ENCODE measurements at places on chromosomes 11 and 22.
A peak's percentile ranks its signal among the peaks of the same experiment; 100 is the strongest.

GRCh38 chr11:113681282-113681681 lies 24.8 kb downstream of the TMPRSS5 start:
- no peak for DNase-seq

DNA sequence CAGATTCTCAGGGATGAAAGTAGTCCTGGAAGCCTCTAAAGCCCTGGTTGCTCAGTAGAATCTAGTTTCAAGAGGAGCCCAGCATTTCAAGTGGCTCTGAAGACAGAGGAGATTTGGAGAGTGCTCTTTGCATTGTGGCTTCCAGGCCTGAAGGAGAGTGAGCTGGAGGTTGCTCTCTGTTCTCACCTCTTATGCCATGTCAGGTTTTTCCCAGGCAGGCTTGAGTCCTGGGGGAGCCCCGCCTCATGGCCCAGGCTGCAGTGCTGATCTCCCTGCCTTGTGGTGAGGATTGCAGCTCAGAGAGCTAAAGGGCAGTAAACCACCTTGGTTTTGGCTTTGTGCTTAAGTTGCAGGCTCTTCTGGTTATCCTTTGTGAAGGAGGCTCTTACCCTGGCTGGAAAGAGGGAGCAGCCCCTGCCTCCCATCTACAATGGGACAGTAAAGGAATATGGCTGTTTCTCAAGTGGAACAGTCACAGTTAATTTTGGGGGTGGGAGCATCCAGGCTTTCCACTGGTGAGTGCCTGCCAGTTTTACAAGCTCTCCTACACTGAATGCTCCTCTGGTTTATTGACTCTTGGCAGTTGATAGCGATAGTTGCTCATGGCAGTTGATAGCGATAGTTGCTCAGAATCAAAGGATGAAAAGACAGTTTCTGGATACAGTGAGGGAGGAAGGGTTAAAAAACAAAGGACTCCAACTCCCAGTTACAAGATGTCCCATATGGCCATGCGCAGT lies 32.6 kb downstream of the RCOR2 start:
- DNase-seq = no peak

DNA sequence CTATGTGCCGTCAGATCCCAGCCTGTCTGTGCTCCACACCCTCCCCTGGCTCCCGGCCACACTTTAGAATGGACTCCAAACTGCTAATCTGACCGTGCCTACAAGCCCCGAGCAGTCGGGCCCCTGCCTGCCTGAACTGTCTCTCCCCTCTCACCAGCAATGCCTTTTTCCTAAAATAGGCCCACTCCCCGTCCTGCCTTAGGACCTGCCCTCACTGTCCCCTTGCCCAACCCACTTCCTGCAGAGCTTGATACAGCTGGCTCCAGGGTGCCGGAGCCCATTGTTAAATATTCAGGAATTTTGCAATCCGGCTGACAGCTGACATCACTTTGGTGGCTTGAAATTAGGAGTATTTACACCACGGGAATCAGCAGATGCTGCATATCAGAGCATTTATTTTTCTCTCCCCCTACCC lies 21.4 kb downstream of the MN1 start:
- DNase-seq = no peak

- no peak for DNase-seq
Observed at GRCh38 chr11:76944225-76944624, 83.5 kb downstream of the ACER3 start.

DNA sequence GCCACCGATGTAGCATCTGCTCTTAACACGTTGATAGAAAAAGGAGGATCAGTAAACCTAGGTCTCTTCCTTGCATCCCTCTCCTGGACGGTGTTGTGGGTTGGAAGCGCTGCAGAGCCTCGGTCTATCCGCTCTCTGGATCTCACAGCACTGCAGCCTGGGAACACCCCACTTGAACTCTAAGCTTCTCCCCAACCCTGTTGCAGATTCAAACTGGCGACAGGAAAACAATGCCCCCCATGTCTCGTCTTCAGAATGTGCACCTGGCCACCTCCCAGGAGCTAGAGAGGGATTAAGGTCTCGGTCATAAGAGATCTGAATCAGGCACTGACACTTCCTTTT lies 454 bp downstream of the TMEM218 start:
- DNase-seq = no peak

DNA sequence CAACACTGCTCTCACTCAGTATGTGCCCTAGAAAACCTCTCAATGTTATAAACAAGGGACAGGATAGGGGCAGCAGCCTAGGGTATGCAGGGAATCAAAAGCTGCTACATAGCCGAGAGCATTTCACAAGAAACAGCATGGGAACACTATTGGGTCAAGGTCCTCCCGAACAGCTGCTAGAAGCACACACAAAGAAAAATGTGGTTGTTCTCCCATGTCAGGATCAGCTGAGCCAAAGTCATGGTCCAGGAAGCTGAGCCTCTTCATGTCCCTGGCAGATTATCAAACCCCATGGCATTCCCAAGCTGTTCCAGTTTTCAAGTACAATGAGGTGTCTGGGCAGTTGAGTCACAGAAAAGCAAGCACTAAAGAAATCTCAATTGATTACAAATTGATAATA lies 21.0 kb upstream of the GDPD4 start:
- no peak for DNase-seq

- no peak for DNase-seq
Observed at GRCh38 chr11:12680246-12680939, 6.2 kb downstream of the TEAD1 start.

DNA sequence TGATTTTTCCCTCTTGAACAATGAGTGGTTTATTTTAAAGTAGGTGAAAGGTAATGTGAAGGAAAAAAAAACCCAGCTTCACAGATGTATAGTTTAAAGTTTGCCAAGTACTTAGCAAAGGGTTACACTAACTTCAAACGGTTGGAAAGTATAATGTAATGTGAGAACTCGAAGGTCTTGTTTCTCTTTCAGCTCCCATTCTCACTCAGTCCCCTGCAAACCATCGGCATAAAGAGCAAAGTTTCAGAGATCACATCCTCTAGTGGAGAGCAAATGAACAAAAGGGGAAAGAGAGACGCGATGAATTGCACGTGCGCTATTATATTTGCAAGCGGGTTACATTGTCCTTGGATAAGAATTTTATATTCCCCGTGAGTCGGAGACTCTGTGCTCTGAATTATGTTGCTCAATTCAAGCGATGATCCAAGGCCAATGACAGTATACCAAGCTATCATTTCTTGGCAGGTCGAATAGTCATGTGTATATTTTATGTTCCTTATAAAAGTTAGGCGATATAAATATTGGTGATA lies 37.6 kb upstream of the BIRC3 start:
- DNase-seq = no peak

- DNase-seq = no peak
Observed at GRCh38 chr22:29727131-29727523, 7.3 kb downstream of the CABP7 start.

GRCh38 chr22:44668190-44668885 lies 33.7 kb upstream of the PRR5 start:
- DNase-seq = peak; percentile 32

- no peak for DNase-seq
Observed at GRCh38 chr11:57162179-57162898, 19.4 kb upstream of the LRRC55 start.

GRCh38 chr11:14906578-14906977 lies 14.5 kb upstream of the CYP2R1 start:
- DNase-seq = no peak

DNA sequence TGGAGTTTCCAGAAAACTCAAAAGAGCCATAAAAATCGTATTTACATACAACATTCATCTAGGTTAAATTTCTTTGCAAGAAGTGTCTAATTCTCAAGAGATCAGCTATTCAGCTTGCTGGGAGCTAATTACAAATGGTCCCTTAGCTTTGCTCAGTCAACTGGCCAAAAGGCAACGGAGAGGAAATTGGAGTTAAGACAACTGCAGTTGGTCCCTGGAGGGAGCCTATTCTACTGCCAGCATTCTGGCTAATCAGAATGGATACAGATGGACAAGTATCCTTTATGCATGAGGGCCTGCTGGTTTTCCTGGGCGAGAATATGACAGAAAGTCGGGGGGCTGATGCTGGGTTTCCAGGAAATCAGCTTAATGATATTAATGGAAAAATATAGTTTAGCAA lies 45.5 kb downstream of the KCNJ1 start:
- DNase-seq = no peak

DNA sequence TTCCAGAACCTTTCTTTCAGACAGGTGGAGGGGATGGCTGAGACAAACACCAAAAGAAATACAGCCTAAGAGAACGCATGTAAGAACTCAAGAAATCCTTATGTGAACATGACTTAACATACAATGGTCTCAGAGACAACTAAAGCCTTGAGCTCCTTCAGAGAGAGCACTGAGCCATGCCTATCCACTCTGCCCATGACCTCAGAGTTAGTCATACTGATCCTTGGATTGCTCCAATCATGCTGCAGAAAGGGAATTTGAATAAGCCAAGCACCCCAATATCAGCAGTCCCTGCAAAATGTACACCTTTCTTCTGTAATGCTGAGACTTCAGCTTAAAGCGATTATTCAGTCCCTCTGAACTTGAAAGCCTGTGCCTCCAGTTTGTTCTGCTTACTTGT lies 43.2 kb upstream of the CHKA start:
- DNase-seq = no peak

DNA sequence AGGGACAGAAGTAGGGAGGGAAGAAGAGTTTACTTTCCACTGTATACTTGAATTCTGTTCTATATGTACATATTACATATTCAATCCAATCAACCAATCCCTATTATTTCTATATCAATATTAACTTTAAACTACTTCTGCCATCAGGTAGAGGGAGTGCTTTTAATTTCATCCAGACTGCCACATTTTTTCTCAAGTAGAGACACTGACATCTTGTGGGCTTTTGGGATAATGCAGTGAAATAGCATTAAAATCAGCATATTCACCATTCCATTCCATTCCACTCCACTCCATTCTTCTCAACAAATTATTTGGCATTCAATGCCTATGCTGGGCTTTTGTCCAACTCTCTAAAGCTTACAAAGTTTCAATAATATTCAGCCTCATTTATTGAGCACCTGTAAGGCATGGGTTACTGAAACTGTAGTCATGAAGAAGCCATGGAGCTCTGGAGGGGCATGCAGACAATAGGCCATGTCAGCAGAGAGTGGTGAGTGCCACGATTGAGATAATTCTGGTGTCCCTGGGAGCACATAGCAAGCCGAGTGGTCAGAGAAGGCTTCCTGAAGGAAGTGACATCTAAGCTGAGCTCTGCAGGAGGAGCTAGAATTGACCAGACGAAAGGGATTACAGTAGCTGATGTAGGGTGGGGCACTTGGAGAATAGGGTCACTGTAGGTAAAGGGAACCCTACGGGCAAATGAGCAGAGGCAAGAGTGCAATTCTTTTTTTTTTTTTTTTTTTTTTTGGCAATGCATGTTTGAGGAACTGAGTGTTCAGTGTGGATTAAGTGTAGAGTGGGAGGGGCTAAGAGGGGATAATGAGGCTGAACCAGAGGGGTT lies 12.8 kb upstream of the CLPB start:
- DNase-seq = no peak

GRCh38 chr22:25235547-25236290 lies 16.3 kb downstream of the CRYBB2 start:
- DNase-seq = no peak

DNA sequence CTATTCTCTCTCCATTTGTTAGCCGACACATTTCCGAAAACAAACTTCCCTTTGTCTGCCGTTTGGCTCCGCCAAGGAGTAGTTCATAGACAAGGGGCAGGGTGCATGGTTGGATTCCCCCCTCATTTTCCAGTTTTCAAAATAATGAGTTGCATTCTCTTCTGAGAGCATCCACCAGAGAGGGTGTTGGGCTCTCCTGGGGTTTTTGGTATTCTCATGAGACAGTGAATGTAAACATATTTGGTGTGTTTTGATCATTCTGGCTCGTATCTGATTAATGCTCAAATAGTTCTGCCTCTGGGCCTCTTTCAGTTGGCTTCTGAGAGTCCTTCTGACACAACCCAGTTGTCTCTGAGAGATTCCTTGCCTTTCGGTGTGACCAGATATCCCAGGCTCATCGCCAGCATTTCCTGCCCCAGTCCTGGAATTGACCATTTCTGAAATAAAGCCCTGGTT lies 21.7 kb downstream of the GRAMD4 start:
- DNase-seq = no peak

DNA sequence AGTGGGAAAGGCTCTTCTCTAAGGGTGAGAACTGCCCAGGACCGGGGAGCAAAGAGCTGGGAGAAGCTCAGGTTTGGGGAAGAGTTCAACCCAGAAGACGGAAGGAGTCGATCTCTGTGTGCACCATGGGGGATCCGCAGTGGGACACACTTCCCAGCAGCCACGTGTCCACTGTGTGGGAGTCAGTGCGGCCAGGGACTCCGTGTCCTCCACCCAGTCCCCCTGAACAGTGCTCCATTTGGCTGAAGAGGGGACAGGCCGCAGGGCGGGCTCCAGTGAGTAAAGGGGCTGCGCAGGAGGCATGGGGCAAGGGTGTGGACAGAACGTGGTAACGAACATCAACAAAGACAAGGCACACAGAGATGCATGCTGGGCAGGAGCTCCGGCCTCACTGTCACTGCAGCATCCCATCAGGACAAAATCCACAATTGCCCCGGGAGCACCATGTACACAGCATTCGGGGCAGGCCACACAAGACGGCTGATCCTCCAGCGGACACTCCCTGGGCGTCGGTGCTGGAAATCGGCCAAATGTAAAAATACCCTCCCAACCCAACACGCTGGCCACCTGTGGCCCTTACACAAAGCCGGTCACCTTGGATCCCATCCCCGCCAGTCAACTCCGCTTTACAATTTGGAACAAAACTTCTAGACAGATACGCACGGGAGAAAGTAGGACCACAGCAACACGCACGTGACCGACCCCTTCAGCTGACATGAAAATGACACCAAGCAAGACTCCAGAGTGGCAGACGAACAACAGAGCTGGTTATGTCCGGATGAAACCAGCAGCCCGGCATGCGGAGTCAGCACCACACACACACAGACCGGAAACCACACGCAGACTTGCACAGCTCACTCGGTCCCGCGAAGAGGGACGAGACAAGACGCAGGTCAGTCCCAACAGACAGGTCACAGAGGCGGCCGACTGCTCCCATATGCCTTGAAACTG lies 366.8 kb downstream of the SHANK2 start:
- DNase-seq = no peak

DNA sequence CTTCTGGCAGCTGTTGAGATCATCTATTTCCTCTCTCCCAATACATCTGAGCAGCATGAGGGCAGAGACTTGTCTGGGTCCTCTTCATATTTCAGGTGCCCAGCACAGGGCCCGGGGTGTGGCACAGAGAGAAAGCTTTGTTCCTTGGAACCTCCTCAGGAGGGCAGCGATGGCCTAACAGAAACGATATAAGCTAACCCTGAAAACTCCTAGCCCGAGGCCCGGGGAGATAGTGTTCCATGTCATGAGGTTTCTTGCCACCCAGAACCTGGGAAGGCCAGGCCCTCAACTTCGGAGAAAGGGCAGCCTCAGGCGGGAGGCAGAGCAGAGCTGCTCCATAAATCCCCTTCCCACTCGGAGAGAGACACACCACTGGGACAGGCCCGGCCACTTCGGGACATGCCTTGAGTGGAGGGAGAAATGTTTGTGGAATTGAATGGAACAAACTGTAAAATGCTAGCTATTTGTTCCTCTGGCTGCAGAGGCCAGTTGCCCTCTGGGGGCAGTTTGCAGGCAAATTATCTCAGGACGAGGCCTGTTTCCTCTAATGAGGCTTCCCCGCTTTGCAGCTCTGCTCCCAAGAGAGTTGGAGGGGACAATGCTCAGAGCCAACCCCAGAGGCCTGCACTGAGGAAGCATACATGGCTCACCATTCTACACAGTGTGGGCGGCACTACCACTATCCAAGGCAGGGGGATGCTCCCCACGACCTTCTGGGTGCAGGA lies 11.6 kb downstream of the ARRB1 start:
- DNase-seq = no peak

- no peak for DNase-seq
Observed at GRCh38 chr11:32895471-32895870, 2.9 kb downstream of the QSER1 start.

- DNase-seq = no peak
Observed at GRCh38 chr11:128827191-128827893, 39.8 kb downstream of the KCNJ1 start.

GRCh38 chr11:115447273-115447864 lies 56.8 kb downstream of the CADM1 start:
- DNase-seq = no peak
